ENCODE measurements at places on chromosomes 2 and 18.

GRCh38 chr2:157523270-157524247 lies 79.7 kb upstream of the CYTIP start:
- no peak for DNase-seq

GRCh38 chr2:216463148-216463547 lies 35.5 kb upstream of the RPL37A start:
- no peak for DNase-seq

- DNase-seq, result no peak
Observed at GRCh38 chr2:200732866-200733265, 78.8 kb upstream of the BZW1 start.

GRCh38 chr2:26564121-26564644 lies 77.0 kb downstream of the CIB4 start:
- no peak for DNase-seq

- DNase-seq, result no peak
Observed at GRCh38 chr2:144663207-144663606, 143.3 kb upstream of the ZEB2 start.

DNA sequence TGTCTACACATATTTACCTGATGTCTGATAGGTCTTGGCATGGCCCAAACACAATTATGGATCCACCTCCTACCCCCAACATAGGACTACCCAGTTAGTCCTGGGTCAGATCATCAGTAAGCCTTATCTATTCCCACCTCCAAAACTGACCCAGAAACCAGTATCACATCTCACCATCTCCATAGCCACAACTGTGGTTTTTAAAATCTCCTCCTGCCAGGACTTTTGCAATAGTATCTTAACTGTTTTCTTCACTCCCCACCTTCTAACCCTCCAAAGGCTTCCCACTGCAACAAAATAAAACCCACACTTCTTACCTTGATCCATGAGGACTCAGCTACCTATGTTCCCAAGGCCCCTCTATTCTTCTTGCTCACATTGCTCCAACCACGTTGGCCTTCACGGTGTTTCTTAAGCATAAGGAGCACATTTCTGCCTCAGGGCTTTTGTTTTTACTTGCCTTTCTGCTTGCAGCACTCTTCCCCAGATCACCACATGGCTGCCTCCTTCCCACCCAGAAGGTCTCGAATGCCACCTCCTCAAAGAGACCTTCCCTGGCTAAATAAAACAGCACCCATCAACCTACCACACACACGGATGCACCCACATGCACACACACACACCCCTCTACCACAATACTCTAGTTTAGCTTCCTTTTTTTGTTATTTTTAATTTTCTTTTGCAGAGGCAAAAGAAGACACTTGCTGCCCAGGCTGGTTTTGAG lies 125.9 kb upstream of the SLC1A4 start:
- no peak for DNase-seq

DNA sequence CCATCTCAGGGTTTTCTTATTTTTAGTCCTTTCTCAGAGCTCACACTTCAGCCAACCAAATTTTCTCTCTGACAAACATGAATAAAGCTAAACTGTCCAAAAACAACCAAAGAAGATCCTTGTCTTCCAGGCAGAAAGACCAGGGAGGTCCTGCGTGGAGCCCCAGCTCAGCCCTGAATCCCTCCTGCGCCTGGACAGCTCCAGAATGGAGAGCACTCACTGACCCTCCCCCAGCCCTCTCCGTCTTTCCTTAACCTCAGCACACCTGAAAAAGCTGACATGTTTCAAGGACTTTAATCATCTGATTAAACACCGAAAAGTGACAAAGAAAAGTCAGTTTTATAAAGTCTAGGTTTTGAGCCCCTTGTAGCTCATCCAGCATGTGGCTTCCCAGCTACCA lies 22.9 kb upstream of the GNAL start:
- DNase-seq, result no peak

DNA sequence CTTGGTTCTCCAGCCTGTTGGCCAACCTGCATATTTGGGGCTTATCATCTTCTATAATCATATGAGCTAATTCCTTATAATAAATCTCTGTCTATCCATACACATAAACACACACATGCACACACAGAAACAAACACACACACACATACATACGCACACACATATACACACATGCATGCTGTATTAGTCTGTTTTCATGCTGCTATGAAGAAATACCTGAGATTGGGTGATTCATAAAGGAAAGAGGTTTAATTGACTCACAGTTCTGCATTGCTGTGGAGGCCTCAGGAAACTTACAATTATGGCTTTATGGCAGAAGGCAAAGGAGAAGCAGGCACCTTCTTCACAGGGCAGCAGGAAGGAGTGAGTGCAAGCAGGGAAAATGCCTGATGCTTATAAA lies 707.4 kb upstream of the CDH2 start:
- DNase-seq, result no peak

GRCh38 chr18:46055838-46056230 lies 16.2 kb downstream of the PSTPIP2 start:
- no peak for DNase-seq

GRCh38 chr18:68147728-68148127 lies 567.2 kb downstream of the TMX3 start:
- DNase-seq, result no peak

DNA sequence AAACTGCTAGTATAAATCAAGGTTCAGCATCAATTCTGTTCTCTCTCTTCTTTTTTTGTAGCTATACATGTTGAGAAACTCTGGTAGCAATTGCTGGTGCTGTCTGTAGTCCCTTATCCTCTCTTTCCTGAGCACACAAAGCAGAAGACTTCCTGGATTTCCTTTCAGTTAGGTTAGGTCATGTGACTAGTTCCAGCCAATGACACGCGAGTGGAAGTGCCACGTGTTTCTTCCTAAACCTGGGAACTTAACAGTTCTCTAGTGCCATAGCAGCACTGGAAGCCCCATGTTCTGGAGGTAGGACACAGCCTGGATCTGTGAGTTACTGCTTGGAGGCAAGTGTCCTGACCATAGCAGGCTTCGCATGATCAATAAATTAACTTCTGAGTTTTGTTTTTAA lies 125.9 kb downstream of the PLA2R1 start:
- DNase-seq, result no peak

- no peak for DNase-seq
Observed at GRCh38 chr18:51426996-51427395, 229.5 kb upstream of the MEX3C start.

- DNase-seq, result no peak
Observed at GRCh38 chr2:15189216-15189615, 371.9 kb downstream of the NBAS start.

- no peak for DNase-seq
Observed at GRCh38 chr2:1407950-1408675, 5.2 kb upstream of the TPO start.

GRCh38 chr18:77052297-77052982 lies 80.1 kb downstream of the MBP start:
- no peak for DNase-seq

DNA sequence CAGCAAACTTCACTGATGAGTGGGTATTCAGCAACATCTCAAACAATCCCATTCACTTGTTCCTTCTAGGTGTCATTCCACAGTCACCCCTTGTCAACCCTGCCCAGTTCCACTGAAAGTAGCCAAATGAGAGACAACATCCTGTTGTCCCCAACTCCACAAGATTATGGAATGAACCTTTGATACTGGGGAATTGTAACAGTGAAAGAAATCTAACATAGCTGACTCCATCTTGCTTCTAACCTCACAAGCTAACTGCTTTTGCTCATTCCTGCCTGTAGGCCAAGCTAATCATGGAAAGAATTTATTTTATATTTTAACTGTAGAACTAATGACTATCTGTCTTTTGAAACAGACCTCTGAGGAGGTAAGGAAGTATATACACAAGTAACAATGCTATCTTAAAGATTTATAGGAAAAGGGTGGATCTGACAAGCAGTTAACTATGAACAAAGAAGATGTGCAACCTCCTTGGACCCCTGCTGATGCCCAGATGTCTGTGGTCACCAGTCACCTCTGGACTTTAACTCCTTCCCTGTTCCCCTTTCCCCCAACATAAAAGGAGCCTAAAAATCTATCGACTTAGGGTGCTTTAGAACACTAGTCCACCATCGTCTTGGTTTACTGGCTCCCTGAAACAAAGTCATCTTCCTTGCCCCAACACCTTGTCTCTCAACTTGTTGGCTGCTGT lies 6.9 kb upstream of the ANXA4 start:
- no peak for DNase-seq

DNA sequence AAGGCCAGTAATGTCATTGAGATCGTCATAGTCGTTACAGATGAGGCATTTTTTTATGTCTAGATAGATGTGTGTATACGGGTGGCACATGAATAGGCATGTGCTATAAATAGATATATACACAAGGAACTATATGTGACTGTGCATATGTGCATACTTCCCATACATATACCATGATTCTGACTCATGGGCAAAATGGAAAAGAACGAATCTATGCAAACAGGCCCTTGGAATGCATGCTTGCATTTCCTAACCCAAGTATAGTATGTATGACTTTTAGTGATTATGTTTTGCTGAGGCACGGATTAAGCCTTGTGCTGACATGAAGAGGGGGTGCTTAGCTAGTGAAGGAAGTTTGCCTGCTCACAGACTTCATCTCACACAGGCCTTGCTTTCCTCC lies 111.7 kb downstream of the BCL11A start:
- no peak for DNase-seq

GRCh38 chr2:145597006-145597405 lies 1077.1 kb upstream of the ZEB2 start:
- DNase-seq, result no peak

DNA sequence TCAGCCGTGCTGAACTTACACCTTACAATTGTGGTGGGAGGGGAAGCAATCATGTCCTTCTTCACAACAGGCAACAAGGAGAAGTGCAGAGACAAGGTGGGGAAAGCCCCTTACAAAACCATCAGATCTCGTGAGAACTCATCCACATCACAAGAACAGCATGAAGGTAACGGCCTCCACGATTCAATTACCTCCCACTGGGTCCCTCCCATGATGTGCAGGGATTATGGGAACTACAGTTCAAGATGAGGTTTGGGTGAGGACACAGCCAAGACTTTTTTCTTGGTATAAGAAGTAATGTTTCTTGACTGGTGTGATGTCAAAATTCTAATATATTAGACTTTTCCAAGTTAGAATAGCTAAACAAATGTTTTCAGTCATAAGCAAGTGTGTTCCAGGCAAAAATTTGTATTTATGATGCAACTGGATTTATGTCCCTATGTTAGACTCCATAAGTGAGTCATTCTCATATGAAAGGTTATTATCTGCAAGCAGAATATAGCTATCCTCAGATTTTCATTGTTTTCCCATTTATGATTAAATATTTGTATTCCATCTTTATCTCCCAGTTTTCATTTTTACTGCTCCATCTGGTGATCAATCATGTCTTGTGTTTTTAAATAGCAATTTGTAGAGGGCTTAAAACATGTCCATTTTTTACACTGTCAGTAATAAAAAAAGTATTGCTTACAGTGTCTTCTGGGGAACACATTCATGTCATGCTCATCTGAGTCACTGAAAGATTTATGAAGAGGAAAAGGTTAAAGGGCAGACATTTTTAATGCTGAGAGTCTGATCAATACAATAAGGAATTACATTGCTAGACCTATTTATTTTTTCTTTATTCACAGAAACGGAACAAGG lies 995.2 kb upstream of the CDH2 start:
- no peak for DNase-seq

DNA sequence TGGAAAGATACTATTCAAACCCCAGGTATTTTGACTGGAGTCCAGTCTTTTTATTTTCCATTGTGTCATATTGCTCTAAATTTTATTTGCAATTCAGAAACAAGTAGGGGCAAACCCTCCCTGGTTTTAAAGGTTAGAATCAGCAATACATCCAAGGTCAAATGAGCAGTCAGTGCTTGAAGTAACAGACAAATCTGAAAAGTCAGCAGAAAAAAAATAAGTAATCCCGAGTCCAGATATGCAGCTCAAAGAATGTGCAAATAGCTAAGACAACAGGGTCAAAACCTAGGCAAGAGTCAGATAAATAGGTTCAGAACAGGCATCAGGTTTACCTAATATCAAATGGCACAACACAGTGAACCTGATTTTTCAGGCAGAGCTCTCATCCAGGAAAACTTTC lies 367.0 kb downstream of the STK39 start:
- DNase-seq, result no peak

DNA sequence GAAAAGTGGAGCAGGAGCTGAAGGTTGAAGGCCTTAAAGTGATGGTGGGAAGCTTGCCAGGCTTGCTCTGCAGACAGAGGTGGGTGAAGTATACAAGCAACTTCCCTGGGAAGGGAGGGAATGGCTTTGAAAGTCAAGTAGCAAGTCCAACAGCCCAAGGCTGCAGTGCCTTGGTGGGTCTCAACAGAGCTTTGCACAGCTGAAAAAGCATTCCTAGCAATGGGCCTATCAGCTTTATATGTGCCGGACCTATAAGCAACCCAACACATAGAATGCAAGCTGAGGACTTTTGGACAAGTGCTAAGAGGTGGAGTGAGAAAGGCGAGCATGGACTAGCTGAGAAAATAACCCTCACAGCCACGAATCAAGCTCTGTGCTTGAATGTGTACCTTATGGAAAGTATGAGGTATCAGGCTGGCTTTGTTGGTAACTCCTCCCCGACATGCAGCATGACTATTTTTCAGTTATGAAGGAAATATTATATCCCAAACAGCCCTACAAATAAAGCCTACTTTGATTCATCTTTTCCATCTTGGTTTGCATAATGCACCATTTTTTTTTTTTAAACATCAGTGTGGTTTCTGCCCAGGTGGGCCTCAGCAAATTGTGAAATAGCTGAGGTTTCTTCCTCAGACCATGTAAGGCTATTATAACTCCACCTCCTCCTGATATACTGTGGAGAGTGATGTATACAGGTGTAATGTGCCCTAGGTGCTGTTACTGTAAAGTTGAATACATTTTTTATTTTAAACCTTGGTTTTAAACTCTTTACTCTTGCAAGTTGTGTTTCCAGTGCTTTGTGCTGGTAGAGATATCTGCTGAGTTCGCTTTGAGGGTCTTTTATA lies 241.4 kb upstream of the CXCR4 start:
- no peak for DNase-seq

DNA sequence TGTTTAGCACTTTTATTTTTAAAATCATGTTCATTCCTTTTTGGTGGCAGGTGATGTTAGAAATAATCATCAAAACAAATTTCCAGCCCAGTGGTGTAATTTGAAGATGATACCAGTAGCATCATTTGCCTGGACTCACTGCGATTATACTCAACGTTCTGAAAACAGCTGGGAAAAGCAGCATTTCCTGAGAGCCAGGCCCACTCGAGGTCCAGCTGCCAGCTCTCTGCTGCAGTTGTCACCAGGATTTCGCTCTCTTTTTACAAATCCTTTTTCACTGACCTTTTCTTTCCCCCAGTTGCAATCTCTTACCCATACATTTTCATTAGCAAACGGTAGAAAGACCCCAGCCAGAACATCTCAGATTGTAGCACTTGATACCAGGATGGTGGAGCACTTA lies 110.6 kb upstream of the LYPD1 start:
- no peak for DNase-seq

DNA sequence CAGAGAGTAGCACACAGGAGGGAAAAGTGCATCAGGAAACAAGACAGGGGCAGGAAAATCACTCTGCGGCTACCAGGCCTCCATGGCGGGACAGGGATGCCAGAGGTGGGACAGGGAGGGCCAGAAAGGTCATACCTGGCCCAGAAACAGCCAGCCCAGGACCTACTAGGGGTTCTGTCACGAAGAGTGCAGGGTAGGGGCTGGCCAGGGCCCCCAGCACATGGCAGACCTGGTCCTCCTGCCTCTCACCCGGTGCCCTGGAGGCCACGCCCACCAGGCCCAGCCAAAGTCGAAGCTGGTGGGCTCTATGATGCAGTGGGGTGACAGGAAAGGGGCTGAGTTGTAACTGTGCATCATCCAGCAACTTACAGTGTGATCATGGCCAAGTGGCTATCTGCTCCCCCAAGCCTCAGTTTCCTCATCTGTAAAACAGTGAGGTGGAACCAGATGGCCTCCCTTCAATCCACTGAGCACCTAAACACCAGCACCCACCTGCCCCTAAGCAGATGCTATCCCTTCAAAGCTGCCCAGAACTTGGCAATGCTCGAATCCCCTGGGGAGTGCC lies 10.6 kb downstream of the CYP26B1 start:
- DNase-seq, result no peak

Data from dorsolateral prefrontal cortex (tissue), 122 donors.